ENCODE measurements at places on chromosomes 3 and 15.
A peak's percentile ranks its signal among the peaks of the same experiment; 100 is the strongest.

GRCh38 chr15:89075846-89076245, 12.4 kb upstream of the ABHD2 start:
- no peak for DNase-seq

GRCh38 chr15:39124155-39124552, 456.7 kb upstream of the THBS1 start:
- no peak for DNase-seq

GRCh38 chr15:40002295-40002694, 36.7 kb downstream of the SRP14 start:
- DNase-seq = peak; percentile 11

GRCh38 chr3:188323067-188323842, 169.3 kb downstream of the LPP start:
- DNase-seq = no peak

- no peak for DNase-seq
Observed at GRCh38 chr3:7205535-7205934, 344.6 kb downstream of the GRM7 start.

DNA sequence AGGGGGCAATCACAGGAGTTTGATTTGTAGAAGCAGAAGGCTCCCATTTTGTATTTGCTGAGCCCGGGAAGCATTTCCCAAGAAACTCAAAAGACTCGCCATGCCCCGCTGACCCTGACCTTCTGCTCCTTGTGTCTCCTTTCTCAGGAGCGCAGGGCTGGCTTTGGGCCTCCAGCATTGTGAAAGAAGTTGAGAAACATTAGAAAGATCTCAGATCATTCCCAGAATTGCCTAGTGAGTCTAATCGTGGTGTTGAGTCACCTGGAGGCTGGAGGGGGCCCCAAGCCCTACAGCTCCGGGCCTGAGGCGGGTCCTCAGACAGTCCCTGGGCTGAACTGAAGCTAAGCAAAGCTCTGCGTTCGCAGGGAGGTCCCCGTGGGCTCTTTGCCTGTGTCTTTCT, 10.9 kb upstream of the PIGZ start:
- DNase-seq = no peak

DNA sequence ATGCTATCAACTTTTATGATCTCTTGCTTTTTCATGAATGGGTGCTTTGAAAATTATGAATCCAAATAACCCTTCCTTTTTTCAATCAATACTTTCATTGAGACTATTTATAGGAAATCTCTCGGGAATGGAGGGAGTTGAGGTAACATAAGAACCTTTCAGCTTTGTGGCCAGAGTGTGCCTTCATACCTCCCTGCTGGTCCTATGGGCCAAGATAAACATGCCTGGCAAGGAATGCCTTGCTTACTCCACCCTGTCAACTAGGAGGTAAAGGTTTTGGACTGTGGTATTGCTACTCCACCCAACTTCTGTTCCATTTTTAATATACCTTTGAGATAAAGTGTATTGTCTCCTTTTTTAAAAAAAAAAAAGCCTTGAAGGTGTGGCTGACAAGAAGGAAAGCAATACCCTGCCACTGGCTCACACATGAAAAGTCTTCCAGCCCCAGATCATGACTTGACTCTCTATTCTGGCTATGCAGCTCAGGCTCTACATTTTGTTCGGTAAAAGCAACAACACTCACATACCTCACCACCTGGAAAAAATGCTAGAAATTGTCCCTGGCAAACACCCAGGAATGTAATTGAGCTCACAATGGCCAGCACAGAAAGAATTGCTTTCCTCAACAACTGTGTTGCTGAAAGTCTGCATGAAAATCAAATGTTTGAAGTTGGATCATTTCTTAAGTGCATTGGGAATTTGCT, 35.8 kb downstream of the COL8A1 start:
- DNase-seq = no peak

GRCh38 chr3:29138171-29138570, 142.7 kb upstream of the RBMS3 start:
- DNase-seq = no peak

- no peak for DNase-seq
Observed at GRCh38 chr3:105513886-105514285, 147.2 kb downstream of the ALCAM start.

GRCh38 chr3:11022115-11022514, 29.6 kb downstream of the SLC6A1 start:
- DNase-seq = no peak

DNA sequence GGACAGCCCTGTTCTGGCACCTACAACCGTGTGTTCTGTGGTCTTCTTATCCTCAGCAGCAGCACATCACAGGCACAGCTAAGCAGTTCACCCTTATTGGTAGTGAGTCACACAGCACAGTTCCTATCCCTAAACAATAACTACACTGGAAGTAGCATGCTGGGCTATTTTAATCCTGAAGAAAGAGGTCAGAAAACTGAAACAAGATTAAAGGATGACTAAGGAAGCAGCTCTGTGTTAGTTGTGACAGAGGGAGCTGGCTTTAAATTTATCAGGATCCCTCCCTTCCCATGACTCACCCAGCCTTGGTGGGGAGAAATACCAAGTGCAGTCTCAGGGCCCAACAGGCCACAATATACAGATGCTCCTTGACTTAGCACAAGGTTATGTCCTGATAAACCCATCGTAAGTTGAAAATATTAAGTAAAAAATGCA, 144.3 kb downstream of the ERC2 start:
- DNase-seq = no peak

- no peak for DNase-seq
Observed at GRCh38 chr3:30948426-30948825, 54.0 kb upstream of the GADL1 start.

- no peak for DNase-seq
Observed at GRCh38 chr3:184687363-184688015, 24.4 kb downstream of the MAGEF1 start.

GRCh38 chr3:17747174-17747889, 4.9 kb upstream of the TBC1D5 start:
- DNase-seq = no peak

- no peak for DNase-seq
Observed at GRCh38 chr3:10520072-10520471, 14.7 kb upstream of the ATP2B2 start.

GRCh38 chr3:152461460-152461859, 192.7 kb downstream of the MBNL1 start:
- no peak for DNase-seq

DNA sequence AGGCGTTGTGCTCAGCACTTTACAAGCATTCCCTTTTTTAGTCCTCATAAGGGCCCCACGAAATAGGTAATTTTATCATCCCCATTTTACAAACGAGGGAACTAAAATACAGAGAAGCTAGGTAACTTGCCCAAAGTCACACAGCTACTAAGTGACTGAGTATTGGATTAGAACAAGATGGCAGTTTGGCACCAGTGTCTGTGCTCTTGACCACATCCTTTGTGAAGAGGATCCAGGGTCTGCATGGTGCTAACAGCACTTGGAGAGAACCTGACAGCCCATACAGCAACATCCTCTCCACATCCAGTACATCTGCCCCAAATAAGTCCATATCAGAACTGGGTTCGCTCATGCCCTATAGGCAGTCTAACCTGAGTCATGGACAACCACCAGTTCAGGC, 21.8 kb upstream of the DAPK2 start:
- no peak for DNase-seq
